ENCODE measurements at places on chromosomes 12 and 14. TPM values are rescaled to one million over a fixed set of nuclear protein-coding genes. Genes with fewer than 3 reads are reported as not detected.

The RD3L gene
- total RNA-seq: not detected

The SDR9C7 gene
- not detected for total RNA-seq

The CFAP73 gene
- not detected for total RNA-seq

The KSR2 gene
- under 0.01 TPM for total RNA-seq

The NPFF gene
- not detected for total RNA-seq

The DDIT3 gene
- 75.9 TPM for total RNA-seq

The TMEM119 gene
- not detected for total RNA-seq

The NTS gene
- total RNA-seq: not detected

The APOF gene
- total RNA-seq: not detected

The FAM90A1 gene
- total RNA-seq: under 0.01 TPM

The MSRB3 gene
- 5.8 TPM for total RNA-seq

The FOXM1 gene
- 0.48 TPM for total RNA-seq

The AMHR2 gene
- total RNA-seq: not detected

The RIC8B gene
- total RNA-seq: 4.8 TPM

The FOXG1 gene
- total RNA-seq: not detected

The PRIM1 gene
- 9.0 TPM for total RNA-seq

The ST8SIA1 gene
- total RNA-seq: 0.85 TPM

The TMTC1 gene
- total RNA-seq: 16.6 TPM

The AGAP2 gene
- total RNA-seq: 0.21 TPM

The NEDD8 gene
- total RNA-seq: 91.6 TPM

The SAMD4A gene
- total RNA-seq: 12.4 TPM

The VWF gene
- 2.2 TPM for total RNA-seq

The TEX52 gene
- total RNA-seq: not detected

The TMEM132C gene
- total RNA-seq: not detected

The RASSF9 gene
- total RNA-seq: 2.9 TPM

The DAO gene
- not detected for total RNA-seq

The POTEM gene
- total RNA-seq: not detected

The C12orf76 gene
- total RNA-seq: 25.8 TPM

The SOAT2 gene
- total RNA-seq: not detected

The CLEC7A gene
- total RNA-seq: not detected

The OLR1 gene
- total RNA-seq: under 0.01 TPM

The LRP1 gene
- total RNA-seq: 44.5 TPM

Data from tracheal epithelial cell (primary cell).